WERI-Rb-1 (cell line): ENCODE measurements at places on chromosomes 1 and 21.

GRCh38 chr21:35145626-35146233 is 96.6 kb upstream of the RUNX1 start:
- no peak for DNase-seq

DNA sequence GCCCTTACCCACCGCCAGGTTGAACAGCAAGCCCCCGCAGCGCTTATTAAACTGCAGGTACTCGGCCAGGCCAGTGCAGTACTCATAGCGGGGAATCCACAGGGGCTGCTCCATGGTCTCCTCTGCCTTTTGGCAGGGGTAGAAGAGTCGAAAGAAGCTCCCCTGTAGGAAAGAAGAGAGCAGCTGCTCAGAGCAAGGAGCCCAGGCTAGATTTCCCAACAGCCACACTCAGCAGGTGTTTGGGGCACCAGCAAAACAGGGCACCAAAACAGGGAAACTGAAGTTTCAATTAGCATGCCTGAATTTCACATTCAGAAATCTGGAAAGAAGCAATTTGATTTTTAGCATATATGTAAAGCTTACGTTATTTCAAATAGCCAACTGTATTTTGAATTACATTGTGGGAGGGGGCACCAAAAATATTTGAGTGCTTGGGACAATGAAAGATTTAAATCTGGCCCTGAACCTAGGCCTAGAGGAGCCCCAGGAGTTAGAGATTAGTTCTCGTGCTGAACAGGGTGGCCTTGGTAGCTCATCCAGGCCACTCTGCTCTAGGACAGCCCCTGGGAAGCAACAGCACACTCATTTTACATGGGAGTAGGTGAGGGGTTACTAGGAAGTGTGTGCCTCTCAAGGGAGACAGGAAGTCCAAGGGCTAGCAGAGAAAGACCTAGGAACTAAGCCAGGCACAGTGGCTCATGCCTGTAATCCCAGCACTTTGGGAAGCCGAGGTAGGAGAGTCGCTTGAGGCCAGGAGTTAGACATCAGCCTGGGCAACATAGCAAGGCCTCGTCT is 8.2 kb downstream of the PAFAH2 start:
- peak; percentile 44 for DNase-seq

DNA sequence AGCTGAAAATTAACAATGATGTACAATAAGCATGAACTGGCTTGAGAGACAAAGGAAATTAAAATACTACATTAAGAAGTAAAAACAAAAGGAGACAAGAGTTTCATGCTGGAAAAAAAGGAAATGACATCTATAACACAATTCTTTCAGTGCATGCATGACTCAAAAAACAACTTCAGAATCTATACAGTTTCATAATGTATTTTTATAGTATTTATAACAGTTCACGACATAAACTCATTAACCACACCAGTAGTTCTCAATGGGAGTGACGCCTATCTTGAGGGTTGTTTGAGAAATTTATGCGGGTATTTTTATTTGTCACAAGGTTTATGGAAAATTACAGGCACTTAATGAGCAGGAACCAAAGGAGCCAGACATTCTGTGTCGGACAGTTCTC is 168.5 kb downstream of the SMYD3 start:
- no peak for DNase-seq

DNA sequence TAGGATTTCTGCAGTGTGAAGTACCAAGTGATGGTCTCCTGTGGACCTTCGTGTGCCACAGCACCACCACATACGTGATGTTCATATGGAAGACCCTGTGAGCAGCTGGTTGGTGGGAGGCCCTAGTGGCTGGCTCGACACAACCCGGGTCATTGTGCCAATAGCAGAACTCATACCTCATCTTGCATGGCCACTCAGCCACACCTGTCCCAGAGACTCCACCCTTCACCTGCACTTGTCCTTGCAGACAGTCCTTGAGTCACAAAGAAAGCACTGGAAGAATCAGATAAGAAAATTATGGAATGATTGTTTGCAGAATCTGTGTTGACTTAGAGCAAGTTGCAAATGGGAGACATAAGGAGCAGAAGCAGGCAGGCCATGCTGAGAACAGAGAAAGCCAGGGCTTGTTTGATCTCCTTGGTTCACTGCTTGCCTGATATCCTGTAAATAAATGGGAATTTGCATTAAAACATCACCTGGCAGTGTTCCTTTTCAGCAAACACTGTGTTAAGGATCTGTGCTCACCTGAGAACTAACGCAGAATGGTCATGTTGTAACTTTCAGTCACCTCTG is 307.7 kb downstream of the SIPA1L2 start:
- no peak for DNase-seq

DNA sequence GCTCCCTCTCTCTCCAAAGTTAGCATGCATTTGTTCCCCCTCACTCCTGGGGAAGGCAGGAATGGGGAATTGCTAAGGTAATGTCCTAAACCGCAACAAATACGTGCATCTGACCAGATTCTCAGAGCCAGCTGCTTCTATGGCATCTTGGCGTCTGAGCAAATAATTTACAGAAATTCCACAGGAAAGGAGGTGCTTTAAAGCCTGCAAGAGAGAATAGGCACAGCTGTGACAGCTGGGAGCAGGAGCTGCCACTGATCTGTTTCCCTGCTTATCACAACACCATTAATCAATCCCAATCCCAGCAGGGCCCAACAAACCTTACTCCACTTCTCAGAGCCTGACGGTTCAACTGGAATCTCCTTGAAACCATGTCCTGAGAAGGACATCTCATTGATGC is 83.5 kb upstream of the ZNF281 start:
- peak; percentile 67 for DNase-seq

DNA sequence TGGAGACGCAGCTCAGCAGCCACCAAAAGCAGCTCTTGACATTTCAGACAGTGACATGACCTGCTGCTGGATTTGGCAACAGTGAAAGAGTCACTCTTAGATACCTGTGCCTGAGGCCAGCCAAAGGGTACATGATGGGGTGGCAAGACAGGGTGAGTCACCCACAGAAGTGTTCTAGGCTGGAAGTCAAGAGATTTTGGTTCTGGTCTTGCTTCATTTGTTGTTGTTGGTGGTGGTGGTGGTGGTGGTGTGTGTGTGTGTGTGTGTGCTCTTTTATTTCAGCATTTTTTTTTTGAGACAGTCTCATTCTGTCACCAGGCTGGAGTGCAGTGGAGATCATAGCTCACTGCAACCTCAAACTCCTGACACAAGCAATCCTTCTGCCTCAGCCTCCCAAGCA is 25.8 kb downstream of the SHISAL2A start:
- DNase-seq, result no peak

GRCh38 chr1:150262388-150263320 is 5.1 kb downstream of the CA14 start:
- no peak for DNase-seq

DNA sequence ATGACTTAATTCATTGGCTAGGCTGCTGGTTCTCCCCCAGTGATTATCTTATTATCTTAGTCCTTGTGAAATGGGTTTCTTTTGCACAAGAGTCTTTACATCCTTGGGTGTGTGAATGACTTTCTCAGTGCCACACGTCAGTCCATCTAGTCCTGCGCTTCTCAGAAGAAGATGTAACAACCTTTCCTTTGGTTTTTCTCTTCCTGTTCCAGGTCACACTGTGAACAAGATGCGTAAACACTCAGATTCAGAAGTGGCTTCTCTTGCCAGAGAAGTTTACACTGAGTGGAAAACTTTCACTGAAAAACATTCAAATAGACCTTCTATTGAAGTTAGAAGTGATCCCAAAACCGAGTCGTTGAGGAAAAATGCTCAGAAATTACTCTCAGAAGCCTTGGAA is 35.0 kb downstream of the TCEANC2 start:
- no peak for DNase-seq

DNA sequence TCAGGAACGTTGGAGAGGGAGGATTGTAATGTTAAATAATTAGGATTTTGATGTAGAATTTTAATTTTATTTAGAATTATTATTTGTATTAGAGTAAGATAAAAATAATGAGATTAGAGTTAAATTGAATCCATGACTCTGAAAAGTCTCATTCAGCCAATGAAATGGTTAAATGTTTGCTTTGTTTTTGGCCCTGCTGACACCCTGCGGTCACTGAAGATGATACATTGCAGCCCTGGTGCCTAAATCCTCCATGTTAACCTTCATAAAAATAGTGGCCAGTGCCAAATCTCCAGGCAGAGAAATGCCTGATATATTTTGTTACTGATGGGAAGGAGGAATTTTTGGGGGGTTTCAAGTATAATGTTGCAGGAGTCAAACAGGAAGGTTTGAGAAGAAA is 27.3 kb upstream of the RLF start:
- no peak for DNase-seq

- DNase-seq, result peak; percentile 54
Measured at GRCh38 chr1:23369335-23370013, at the start of gene ZNF436. Gene ZNF436 (minus strand): TSS chr1:23369836. CDS start chr1:23368005, 1,831 bp downstream.

GRCh38 chr1:175497501-175497900 is 245.9 kb downstream of the TNR start:
- no peak for DNase-seq

DNA sequence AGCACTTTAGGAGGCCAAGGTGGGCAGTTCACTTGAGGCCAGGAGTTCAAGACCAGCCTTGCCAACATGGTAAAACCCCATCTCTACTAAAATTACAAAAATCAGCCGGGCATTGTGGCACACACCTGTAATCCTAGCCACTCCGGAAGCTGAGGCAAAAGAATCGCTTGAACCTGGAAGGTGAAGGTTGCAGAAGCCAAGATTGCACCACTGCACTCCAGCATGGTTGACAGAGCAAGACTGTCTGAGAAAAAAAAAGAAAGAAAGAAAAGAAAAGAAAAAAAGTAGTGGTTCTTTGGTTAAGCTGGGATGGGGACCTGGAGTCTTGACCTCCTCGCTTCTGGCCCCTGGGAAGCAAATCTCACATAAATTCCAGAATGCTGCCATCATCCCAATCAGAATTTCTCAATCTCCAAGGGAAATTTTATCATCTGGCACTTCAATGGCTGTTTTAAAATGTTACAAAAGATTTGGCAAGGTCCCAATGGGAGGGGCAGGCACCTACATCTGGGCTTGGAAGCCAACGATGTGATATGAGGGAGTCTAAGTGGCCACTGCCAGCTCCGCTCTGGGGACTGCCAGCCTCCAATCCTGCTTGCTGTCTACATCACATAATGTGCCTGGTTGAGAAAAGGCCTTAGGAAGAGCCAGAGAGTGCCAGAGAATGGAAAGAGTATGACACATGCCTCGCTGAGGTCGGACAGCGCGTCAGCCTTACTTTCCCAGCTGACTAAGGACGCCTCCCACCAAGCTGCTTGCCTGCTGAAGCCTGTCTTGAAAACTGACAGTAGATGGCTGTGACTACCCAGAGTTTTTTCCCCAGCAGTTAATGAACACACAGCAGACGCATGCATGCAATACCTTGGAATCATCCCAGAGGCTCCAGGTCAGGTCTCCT is 42.1 kb upstream of the SRP9 start:
- DNase-seq, result peak; percentile 45

GRCh38 chr1:59900640-59901039 is 25.9 kb downstream of the CYP2J2 start:
- peak; percentile 13 for DNase-seq

DNA sequence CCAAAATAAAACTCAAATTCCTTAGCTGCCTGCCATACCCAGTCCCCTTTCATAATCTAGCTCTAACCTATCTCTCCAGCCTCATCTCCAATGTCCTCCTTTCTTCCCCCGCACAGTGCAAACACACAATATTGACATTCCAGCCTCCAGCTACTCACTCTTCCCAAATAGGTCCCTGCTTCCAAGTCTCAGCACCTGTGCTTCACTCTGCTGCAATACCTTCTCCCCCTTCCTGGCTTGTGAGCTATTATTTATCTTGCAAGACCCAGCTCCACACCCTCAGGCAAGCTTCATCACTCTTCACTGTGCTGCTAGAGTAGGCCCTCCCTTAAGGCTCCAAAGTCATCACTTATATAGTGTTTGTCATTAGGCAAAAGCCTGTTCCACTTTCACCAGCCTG is 9.7 kb downstream of the PLPP3 start:
- DNase-seq, result no peak

GRCh38 chr1:94942171-94943128 is 15.5 kb upstream of the CNN3 start:
- no peak for DNase-seq

- no peak for DNase-seq
Measured at GRCh38 chr21:43352568-43353281, 74.2 kb downstream of the SIK1 start.

DNA sequence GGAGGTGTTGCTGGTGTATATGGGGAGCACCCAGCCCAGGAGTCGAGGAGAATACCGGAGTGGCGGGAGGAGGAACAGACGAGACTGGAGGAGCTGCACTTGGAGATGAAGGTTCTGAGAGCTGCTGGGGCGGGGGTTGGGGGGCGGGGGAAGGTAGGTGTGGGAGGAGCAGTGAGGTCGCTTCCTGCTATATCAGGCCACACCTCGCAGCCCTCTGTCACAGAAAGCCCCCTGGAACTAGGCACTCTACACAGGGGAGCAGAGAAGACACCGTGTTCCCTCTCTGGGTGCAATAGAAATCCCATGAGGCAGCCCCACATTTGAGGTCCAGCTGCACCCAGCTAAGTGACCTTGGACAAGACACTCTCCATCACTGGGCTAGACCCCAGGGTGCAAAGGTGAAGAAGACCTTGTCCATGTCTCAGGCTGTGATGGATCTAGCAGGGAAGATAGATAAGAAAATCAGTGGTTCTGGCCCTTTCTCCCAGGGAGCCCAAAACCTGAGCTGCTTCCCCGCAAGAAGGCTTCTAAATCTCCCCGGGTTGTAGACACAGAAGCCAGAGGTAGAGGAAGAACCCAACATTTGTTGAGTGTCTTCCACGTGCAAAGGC is 155.8 kb upstream of the EDN2 start:
- DNase-seq, result no peak
